ENCODE measurements at places on chromosomes 11 and 22.

GRCh38 chr11:17597770-17598169, 50.7 kb downstream of the OTOG start:
- DNase-seq = no peak

DNA sequence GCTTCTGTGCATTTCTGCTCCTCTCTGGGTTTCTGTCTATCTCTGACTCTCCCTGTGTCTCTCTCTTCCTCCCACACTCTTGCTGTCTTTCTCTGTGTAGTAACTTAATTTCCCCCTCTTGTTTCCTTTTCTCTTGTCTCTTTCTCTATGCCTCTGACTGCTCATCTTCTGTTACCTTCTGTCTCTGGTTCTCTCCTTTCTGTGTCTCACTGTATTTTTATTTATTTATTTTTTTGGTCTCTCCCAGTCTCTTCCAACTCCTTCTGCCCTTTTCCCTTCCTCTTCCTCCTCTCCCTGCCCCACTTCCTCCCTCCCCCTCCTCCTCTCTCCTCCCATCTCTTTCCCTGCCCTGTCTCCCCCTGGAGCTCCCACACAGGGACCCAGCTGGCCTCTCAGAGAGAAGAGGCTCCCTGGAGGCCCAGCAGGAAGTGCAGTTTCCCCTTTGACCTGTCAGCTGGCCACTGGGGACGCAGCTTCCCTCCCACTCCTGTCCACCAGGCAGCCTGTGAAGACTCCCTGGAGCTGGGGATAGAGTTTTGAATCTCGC, 38.3 kb upstream of the MYH9 start:
- DNase-seq = no peak

DNA sequence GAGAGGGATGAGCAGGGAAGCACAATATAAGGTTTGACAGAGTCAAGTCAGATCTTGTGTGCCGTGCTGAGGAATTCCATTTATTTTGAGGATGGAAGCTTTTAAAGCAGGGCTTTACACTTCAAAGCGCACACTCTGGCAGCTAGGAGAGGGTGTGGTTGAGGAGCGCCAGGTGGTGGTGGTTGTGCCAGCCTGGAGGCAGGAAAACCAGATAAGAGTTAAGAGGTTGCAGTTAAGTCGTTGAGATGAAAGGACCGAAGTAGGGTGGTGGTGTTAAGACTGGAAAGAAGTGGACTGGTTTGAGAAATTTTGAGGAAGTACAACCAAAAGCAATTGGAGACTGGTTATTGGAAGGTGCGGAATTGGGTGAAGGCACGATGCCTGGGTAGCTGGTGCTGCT, 231.6 kb upstream of the TBCEL start:
- DNase-seq = no peak

DNA sequence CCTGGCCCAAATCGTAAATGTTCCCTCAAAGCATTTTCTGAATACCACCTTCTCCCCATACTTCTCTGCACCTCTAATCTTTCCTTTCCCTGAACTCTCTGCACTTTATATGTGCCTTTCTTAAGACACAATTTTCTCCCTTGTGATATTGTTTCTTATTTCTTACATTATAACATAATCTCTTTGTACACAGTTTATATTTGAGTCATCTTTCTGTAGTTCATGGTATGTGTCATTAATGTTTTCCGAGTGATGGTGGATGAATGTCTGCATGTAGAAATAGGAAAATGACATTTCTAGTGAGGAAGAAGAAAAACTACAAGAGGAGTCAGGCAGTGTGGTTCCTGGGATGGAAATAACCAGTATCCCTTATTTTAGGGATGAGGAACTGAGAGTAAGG, 5.5 kb downstream of the ACRV1 start:
- no peak for DNase-seq

- DNase-seq = no peak
Observed at GRCh38 chr22:31056986-31057599, 24.0 kb upstream of the SMTN start.

GRCh38 chr11:115637599-115638241, 133.5 kb upstream of the CADM1 start:
- no peak for DNase-seq

GRCh38 chr11:84146826-84147225, 860.7 kb upstream of the CCDC90B start:
- DNase-seq = no peak

DNA sequence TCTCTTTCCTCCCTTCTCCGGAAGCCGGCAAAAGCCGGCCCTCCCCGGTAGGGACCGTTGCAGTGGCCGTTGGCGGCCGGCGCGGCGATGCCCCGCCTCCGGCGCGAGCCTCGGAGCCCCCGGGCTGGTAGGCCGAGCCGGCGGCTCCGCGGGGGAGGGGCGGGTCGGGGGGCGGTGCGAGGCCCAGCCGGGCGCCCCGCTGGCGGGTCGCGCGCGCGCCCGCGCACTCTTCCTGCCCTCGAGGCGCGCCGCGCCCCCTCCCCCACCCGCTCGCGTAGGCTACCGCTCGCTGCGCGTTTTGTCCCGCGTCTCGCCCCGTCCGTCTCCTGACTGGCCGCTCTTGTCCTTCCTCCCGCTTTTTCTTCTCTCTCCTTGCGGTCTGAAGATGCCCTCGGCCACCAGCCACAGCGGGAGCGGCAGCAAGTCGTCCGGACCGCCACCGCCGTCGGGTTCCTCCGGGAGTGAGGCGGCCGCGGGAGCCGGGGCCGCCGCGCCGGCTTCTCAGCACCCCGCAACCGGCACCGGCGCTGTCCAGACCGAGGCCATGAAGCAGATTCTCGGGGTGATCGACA, 591 bp downstream of the CAPRIN1 start:
- peak; percentile 96 for DNase-seq

- peak; percentile 52 for DNase-seq
Observed at GRCh38 chr22:21044931-21045584, 688 bp upstream of the LRRC74B start.

DNA sequence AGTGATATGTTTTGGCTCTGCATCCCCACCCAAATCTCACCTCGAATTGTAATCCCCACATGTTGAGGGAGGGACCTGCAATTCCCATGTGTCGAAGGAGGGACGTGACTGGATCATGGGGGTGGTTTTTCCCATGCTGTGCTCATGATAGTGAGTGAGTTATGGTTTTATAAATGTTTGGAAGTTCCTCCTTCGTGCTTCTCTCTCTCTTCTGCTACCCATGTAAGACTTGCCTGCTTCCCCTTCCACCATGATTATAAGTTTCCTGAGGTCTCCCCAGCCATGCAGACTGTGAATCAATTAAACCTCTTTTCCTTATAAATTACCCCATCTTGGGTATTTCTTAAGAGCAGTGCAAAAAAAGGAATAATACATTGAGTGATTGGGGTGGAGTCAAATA, 7.3 kb upstream of the CEP295 start:
- DNase-seq = no peak

DNA sequence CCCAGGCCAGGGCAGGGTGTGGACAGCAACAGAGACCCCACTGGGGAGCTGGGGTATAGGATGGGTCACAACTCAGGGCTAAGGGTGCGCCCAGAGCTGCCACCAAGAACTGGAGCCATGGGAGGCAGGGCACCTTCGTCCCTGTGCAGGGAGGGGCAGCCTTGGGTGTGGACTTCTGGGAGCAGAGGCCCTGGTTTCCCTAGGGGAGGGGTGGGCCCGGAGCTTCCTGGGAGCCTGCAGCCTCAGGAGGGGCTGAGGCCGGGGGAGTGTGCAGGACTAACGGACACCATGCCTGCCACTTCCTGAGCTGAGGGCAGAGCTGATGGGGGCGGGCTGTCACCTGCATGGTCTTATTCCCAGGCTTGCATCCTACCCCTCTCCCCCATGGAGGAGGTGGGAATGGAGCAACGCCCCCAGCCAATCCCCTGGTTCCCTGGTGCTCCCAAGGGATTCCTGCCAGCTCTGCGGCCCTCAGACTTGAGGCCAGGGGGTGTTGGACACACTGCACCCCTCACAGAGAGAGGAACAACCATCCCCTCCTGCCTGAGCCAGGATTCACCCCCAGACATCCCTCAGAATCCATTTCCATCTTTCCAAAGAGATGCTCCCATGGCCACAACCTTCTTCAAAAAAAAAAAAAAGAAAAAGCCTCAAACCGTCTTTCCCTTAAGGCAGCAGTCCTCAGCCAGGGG, 225.7 kb downstream of the CTTN start:
- DNase-seq = no peak

Measured in urothelium cell line (cell line).